AG08395 (cell line): ENCODE measurements at places on chromosomes 3 and 15.

DNA sequence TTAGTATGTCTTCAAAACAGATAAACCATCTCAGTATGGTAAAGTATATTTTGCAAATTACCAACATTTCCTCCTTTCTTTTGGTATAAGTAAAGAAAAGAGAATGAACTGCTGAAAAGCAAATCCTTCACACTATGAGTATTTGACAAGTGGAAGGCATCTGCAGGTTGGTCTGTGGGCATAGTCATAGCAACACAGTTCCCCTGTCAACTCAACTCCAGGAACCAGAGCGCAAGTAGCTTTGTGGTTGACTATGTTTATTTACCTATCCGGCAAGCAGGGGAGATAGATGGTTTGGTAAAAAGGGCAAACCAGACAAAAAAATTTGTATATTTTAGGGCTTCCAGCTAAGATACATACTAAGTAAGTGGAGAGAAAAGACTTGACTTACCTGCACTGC, 88.3 kb upstream of the PPIB start:
- DNase-seq = no peak

- DNase-seq = no peak
Measured at GRCh38 chr3:12878141-12878574, 36.8 kb upstream of the RPL32 start.

- DNase-seq = no peak
Measured at GRCh38 chr15:41853831-41854230, 15.2 kb downstream of the PLA2G4B start.

DNA sequence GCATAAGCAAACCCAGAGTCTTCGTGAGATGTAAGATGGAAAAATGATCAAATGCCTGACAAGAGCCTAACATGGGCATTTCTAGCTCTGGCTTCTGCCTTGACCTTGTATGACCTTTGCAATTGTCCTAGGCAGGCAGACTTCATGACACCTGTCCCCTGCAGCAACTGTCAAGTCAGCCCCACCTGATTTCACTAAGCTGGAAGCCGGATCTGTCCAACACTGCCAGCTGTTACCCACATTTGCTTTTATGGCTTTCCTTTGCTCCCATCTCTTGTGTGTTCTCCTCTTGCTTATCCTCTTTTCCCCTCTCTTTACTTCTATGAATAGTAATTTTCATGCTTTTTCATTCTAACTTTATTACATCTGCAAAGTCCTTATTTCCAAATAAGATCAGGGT, 48.5 kb upstream of the TNIK start:
- DNase-seq = no peak

DNA sequence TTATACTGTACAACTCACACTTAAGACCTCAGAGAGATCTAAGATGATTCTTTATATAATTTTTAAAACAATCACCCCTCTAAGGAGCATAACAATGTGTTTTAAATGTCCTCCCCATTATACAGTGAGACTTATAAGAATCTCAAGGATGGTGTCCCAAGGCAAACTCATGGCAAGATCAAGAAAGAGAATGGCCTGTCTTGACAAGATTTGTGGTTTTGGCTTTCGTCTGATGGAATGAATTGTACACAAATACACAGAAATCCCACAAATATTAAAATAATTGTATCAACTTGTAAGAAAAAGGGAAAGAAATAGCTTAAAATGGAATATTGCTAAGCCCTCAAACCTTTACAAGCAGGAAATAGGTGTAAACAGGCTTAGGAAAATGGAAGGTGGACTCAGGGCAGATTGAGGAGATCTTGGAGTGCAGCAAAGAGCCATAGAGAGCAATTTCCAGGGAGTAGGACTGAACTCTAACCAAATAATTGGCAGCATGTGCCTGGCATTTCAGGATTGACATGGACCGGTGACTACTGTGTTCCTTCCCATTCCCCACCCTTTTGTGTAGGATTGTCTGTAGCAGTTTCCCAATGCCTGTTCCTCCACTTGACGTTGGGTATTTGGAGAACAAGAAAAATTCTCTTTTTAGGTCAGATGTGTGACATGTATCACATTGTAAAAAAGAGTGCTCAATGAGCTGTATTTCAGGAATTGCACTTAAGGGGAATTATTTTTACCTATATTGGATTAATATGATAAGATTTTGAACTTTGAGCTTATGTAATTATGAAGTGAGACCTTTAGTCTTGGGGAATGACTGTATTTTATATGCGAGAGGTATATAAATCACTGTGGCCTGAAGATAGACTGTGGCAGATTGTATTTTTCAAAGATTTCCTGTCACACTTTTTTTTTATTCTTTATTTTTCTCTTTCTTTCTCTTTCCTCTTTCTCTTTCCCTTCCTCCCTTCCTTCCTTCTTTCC, 317.8 kb upstream of the SLITRK3 start:
- DNase-seq = no peak

- peak; percentile 46 for DNase-seq
Measured at GRCh38 chr3:127717357-127718244, 44.8 kb downstream of the ABTB1 start.

GRCh38 chr15:77437264-77437663, 16.6 kb downstream of the HMG20A start:
- DNase-seq = no peak

DNA sequence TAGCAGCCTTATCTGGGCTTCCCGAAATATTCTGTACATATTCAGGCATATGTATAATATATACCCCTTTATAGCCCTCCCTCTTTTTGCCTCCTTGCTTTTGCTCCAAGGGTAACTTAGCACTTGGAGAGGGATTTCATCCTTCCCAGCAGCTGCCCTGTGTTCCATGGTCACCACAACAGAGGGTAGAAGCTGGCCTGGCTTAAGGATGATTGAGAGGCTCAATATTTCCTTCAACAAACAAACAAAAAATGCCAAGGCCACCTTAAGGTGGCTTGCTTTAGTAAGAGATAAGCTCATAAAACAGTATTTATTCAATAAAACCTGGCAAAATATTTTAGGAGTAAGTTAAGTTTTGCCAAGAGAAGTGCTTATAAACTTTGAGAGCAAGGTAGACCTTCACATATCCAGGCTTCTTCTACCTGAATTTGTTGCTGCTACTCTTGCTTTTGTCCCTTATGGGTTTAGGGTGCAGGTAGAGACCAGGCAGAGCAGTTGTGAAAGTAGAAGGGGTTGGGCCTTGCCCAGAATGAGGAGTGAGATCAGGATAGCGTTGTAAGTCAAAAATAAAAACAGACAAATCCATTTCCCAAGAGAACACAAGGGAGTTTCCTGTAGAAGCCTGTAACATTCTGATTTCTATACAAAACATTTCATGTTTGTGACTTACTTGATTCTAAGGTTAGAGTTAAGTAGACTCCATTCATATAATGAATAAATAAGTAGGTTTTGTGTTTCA, 52.7 kb upstream of the ATOSA start:
- DNase-seq = no peak

GRCh38 chr15:80242802-80243201, 9.2 kb downstream of the CTXND1 start:
- no peak for DNase-seq

DNA sequence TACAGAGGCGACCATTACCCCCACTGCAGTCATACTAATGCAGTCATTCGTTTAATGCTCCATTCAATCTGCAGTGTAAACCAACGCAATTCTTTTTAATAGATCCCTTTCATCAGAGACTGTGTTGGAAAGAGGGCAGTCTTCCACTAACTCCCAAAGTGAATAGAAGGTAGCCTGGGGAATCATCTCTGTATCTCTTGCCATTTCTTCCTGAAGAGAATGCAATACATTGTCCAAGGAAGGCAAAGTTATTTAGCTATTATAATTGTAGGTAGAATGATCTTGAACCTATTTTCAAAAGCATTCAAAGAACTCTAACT, 1.3 kb upstream of the SLITRK3 start:
- DNase-seq = no peak

DNA sequence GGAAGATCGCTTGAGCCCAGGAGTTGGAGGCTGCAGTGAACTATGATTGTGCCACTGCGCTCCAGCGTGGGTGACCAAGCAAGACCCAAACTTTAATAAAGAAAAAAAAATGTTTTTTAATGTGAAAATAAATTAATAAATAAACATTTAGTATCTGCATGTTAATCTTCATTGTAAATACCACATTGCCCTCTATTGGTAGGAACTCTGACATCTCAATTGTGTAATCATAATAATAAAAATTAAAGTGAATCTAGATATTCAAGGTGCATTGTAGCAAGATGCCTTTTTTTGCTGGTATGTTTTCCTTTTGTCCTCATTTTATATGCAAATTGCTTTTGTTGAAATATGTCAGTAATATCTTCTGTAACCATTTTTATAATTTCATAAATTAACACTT, 95.0 kb upstream of the LIMD1 start:
- DNase-seq = peak; percentile 70

GRCh38 chr3:39519554-39520288, 52.2 kb downstream of the MOBP start:
- no peak for DNase-seq

GRCh38 chr15:40582726-40583246, 11.3 kb upstream of the KNL1 start:
- peak; percentile 15 for DNase-seq

- DNase-seq = peak; percentile 46
Measured at GRCh38 chr3:170419557-170420087, 954 bp downstream of the CLDN11 start.

GRCh38 chr15:75153087-75153486, 48.6 kb upstream of the C15orf39 start:
- peak; percentile 13 for DNase-seq

DNA sequence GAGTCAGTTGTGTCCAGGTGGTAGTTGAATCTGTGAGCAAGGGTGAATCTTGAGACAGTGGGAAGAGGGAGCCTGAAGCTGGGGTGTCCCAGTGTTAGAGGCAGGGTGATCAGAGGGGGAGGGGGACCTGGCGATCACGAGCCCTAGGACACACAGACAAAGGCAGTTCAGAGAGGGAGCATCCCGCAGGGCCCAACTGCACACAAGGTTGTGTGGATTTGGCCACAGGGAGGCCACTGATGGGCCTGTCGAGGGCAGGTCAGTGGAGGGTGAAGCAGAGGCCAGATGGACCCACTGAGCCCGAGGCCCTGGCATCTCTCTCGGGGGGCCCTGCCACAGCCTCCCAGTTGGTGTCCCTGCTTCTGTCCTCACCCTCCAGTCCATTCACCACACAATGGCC, 48.6 kb upstream of the SMAD6 start:
- no peak for DNase-seq

GRCh38 chr3:109098079-109098644, 19.8 kb downstream of the MORC1 start:
- DNase-seq = no peak

- peak; percentile 66 for DNase-seq
Measured at GRCh38 chr3:117997201-117998049, 1037.2 kb downstream of the IGSF11 start.

DNA sequence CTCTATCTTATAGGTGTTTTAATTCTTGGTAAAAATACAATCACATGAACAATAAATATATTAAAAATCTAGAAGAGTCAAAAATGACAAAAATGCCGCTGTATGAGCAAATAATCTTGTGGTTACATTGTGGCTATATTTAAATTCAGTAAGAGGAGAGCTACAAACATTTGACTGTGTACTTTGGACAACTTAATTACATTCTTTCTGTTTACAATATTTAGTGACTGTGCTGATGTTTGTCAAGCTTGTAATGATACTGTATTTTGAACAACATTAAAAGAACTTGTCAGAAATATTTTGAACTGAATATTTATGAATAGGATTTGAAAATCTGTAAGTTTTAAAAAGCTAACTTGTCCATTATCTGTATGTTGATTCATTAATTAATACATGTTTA, 598.3 kb downstream of the SI start:
- no peak for DNase-seq

- no peak for DNase-seq
Measured at GRCh38 chr3:127015282-127016042, 32.5 kb downstream of the PLXNA1 start.

- DNase-seq = peak; percentile 70
Measured at GRCh38 chr15:67049351-67050044, 15.9 kb upstream of the SMAD3 start.

GRCh38 chr15:68783226-68784058, 37.3 kb downstream of the ANP32A start:
- DNase-seq = peak; percentile 22

DNA sequence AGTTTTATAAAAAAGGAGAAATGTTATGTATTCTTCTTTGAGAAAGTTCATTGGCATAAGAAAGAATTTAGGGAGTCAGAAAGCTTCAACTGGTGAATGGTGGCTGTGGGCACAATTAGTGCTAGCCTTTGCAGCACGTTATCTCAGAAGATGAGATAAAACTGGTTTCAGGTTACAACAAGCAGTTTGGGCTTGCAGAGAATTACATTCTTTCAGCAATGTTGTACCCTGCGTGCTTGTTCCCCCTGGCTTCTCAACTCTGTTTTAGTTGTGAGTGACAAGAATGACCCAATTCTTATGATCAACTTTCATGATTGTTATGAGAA, 31.6 kb upstream of the ACP3 start:
- DNase-seq = no peak

DNA sequence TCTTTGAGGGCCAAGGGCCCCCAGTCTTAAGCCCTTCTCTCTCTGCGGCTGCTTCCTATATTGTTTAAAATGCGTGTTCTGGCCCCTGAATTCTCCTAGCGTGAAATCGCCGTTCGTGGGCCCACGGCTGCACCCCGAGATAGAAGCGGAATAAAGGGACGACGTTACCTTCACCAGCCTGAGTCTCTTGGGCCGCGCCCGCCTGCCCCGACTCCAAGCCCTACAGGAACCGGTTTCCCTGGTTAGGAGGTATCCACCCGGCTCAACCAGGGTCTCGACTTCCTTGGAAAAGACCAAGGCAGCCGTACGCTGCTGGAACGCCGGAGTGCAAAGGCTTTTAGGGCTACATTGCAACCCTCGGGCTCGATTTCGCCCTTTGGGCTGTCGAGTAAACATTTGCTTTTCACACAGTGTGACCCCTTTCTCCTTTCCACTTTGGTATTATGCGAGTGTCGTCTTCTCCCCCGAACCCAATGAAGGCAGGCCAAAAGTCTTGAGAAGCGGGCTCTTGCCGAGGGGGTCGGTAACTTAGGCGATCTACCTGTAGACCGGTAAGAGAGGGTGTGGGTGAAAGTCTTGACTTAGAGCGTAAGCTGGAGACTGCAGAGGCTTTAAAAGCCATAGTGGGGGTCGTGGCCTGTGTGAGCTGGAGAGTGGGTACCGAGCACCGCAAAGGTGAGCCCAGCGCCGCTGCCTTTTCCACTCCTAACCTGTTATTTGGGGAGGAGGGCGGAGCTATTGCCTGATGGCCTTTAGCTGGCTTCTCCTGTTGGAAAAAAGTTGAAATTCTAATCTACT, 2.0 kb downstream of the TRIM71 start:
- DNase-seq = no peak

GRCh38 chr15:36769098-36769497, 189.7 kb downstream of the CDIN1 start:
- DNase-seq = no peak

DNA sequence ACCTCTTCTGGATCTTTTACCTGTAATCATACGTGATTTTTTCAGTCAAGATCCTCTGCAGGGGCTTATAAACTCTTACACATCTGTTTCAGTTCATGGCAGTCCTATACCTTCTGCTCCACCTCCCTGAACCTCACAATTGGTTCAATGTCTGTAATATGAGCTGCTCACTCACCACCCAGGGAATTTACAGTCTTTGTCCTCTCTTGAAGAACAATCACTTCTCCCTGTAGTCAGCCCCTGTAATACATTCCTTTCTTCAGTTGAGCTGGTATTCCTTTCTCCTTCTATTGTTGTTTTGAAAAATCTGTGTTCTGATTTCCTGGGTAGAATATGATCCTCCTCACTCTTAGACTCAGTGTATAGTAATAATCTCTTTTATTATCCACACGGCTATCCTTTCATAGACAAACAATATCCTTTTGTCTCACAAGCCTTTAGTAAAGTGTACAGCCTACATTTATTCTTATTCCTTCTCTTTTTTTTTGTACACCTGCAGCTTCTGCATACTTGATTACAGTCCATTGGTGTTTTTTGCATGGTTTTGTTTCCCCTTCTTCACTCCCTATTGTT, 101.8 kb downstream of the NECTIN3 start:
- DNase-seq = no peak

- DNase-seq = no peak
Measured at GRCh38 chr3:15769256-15769915, 28.4 kb downstream of the ANKRD28 start.
